Pons (tissue), 1 donor: ENCODE measurements at places on chromosomes 7 and 10.

GRCh38 chr7:132865366-132866143 lies 216.3 kb downstream of the CHCHD3 start:
- no peak for DNase-seq

GRCh38 chr7:7416031-7416858 lies 119.4 kb downstream of the COL28A1 start:
- no peak for DNase-seq

DNA sequence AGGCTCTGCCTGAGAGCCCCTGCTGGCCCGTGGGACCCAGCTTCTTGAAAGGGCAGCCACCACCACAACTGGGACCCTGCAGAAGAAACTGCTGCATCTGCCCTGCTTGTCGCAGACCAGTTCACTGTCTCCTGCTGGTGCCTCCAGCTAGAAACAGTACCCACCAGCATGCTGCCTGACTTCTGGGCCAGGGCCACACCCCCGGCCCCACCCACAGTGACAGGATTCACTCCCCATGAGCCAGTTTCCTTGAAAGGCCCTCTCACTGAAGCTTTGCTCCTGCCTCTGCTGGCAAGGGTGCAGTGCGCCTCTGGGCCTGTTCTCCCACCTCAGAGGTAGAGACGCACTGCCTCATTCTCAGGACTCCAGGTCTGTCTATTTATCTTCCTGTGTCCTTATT lies 32.4 kb downstream of the ANXA11 start:
- DNase-seq = no peak

DNA sequence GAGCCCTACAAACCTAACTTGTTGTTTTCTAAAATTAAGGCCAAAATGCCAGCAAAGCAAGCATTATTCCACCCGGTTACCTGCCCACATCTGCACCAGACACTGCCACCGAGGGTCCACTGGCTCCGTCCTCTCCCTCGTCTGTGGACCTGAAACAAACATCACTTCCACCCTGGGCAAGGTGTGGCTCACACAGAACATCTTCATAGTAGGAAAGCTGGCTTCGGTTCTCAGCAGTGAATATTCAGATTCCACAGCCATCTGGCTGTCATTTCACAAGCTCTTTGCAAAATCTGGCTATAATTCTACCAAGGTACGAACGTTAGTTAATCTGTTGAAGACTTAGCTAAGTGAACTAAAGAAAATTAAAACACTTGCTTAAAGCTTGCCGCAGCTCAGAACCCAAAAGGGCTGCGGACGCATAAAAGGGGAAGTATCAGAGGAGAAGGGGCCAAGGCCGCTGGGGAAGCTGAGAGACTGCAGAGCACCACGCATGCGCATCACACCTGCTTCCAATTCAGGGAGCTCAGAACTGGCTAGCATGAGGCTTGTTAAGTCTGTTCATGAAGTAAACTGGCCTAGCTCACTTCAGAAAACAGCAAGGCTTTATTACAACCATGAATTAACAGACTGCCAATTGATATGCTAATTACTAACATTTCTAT lies 46.1 kb downstream of the PTPRN2 start:
- DNase-seq = peak; percentile 62
